ENCODE measurements at places on chromosomes 11 and 22.

- no peak for DNase-seq
These were observed 428.0 kb downstream of the TMEM135 start for GRCh38 chr11:87465716-87466115.

DNA sequence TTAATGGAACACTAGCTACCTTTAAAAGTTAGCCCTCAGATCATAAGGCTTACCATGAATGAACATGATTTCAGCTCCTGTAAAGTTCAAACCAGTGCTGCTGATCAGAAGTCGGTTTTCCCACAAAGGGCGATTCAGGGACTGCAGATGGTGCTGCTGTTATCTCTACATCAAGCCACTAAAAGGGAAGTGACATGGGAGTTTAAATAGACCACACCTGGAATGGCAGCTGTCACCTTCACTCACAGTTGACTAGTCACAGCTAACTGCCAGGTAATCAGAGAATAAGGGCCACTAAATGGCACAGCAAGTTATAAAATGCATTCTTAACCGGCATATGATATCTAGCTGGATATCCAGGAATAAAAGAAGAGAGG is 581.1 kb upstream of the ARHGAP42 start:
- no peak for DNase-seq

DNA sequence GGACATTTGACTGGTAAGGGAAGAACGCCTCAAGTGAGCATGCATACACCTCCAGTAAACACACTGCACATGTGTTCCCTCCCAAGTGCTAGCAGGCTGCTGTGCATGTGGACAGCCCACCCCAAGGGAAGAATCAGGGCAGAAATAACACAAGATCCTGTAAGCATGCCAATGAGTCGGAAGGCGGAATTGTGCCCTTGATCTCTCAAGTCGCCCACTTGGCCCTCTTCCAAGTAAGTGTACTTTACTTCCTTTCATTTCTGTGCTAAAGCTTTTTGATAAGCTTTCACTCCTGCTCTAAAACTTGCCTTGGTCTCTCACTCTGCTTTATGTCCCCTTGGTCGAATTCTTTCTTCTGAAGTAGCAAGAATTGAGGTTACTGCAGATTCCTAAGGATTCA is 139.6 kb downstream of the TRPC6 start:
- no peak for DNase-seq

GRCh38 chr11:63510360-63511047 is 4.6 kb downstream of the LGALS12 start:
- DNase-seq = no peak

DNA sequence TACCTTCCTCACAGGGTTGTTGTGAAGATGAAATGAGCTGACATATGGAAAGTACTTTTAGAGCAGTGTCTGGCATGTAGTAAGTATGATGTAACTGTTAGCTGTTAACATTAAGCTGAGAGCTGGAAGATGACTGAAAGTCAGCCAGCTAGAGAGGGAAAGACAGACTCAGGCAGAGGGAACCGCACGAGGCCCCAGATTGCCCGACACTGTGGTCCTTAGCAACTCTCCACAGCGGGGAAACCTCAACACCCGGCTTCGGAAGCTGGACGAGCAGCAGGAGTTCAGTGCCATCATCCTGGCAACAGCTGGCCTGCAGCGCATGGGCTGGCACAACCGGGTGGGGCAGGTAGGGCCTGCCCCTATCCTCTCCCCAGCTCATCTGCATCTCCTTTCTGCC is 6.5 kb downstream of the HMBS start:
- no peak for DNase-seq

DNA sequence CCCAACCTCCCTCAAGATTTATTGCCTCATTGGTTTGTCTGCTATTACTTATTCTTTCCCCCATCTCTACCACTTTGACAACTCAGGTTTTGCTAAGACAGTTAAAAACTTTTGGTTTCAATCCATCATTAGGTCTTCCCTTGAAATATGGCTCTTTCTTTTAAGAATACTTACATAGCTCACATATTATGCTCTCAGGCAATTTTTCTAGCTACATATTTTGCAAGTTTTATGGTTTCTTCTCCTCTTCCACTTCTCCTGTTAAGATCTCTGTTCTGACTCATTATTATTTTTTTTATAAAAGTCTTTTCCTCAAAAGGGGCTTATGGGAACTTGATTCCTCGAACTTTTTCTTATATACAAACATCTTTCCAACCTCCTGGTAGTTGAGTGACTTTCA is 192.4 kb upstream of the MPPED2 start:
- DNase-seq = no peak

DNA sequence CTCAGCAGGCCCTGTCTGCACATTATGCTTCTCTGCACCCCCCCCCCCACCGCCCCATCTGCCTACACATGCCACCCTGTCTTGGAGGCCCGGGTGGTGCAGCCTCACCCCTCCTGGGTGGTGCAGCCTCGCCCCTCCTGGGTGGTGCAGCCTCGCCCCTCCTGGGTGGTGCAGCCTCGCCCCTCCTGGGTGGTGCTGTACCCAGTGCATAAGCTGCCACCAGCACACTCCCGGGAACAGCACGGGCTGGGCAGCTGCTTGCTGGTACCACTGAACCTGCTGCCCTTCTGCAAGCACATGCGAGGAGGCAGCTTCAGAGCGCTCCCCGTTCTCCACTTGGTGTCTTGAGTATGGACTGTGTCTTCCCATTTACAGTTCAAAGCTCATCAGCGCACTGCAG is 69.3 kb downstream of the NCAPD3 start:
- DNase-seq = no peak

- no peak for DNase-seq
These were observed 952 bp downstream of the YAP1 start for GRCh38 chr11:102111011-102111786.

- DNase-seq = no peak
These were observed 235.6 kb downstream of the KCNA4 start for GRCh38 chr11:29781268-29781667.

- no peak for DNase-seq
These were observed 21.0 kb upstream of the CFAP300 start for GRCh38 chr11:102026217-102026616.

DNA sequence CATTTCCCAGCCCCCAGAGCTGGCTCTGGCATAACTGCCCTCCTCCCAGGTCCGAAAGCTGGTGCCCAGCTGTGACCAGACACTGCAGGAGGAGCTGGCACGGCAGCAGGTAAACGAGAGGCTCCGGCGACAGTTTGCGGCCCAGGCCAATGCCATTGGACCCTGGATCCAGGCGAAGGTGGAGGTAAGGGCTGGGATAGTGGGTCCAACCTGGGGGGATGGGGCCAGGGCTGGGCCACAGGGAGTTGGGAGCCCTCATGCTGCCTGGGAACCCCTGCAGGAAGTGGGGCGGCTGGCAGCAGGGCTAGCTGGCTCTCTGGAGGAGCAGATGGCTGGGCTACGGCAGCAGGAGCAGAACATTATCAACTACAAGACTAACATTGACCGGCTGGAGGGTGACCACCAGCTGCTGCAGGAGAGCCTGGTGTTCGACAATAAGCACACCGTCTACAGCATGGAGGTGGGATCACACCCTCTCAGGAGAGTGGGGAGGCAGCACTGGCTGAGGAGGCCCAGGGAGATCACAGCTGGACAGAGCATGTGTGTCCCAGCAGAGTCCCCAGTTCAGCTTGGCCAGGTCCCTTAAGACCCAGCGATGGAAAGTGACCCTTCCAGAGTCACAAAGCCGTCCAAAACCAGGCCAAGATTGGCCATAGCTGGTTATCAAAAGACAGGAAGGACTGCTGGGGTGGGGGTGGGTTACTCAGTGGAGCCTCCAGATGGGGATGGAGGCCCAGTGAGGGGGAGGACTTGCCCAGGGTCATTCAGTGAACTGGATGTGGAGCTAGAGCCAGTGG is 7.0 kb downstream of the CTSF start:
- no peak for DNase-seq

DNA sequence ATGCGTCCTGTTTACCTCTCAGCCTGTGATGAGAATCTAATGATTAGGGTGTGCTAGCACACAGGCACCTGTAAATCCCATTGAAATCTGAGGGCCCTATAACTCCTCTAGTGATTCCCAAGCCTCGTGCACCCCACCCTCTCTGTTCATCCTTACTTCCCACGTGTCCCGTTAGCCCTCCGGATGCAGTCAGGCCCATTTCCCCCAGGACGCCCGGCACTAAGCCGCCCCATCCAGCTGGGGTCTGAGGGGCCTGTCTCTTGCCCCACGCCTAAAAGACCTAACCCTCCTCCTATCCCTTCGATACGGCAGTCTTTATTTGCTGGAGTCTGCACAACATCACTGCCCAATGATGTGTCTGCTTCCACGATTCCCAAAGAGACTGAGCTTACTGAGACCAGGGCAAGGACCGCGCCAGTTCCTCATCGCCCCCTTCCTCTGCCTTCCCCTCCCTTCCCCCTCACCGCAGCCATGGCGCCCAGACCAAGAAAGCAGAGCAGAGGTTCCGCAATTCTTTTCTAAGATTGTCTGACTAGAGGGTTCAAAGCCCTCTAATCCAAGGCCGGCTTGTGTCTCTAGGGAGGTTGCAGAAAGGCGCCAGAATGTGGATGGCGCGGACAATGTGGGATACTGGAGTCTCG is 1.1 kb upstream of the FADS2 start:
- DNase-seq = no peak

All from activated T-helper 2 cell treated with anti-CD3 and anti-CD28 coated beads, Interferon-gamma antibody, Interleukin-2, Interleukin-4, amounts not matched to agents 10 μg/mL and 5 μg/mL and 100 μg/mL, durations not matched to agents 14 hours and 24 hours and 36 hours (primary cell).